ENCODE measurements at places on chromosomes 2 and 18.

GRCh38 chr2:28395334-28396061 is 2.8 kb downstream of the FOSL2 start:
- DNase-seq = no peak

- no peak for DNase-seq
Observed at GRCh38 chr2:120677696-120678247, 57.9 kb upstream of the GLI2 start.

GRCh38 chr18:79540161-79540903 is 139.3 kb upstream of the CTDP1 start:
- DNase-seq = no peak

DNA sequence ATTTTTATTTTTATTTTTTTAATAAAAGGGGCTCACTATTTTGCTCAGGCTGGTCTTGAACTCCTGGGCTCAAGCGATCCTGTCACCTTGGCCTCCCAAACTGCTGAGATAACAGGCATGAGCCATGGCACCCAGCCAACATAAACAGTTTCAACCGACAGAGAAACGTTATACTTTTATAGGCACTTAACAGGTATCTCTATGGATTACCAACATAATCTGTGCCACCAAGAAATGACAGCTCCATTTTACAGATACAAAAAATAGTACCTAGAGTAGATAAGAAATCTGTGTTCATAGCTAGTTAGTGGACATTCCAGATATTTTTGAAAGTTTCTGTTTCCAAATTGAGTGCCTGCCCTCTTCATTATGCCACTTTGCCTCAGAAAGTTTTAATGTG is 1316.7 kb downstream of the LRP1B start:
- DNase-seq = no peak

- no peak for DNase-seq
Observed at GRCh38 chr2:150572194-150572766, 84.8 kb upstream of the RND3 start.

DNA sequence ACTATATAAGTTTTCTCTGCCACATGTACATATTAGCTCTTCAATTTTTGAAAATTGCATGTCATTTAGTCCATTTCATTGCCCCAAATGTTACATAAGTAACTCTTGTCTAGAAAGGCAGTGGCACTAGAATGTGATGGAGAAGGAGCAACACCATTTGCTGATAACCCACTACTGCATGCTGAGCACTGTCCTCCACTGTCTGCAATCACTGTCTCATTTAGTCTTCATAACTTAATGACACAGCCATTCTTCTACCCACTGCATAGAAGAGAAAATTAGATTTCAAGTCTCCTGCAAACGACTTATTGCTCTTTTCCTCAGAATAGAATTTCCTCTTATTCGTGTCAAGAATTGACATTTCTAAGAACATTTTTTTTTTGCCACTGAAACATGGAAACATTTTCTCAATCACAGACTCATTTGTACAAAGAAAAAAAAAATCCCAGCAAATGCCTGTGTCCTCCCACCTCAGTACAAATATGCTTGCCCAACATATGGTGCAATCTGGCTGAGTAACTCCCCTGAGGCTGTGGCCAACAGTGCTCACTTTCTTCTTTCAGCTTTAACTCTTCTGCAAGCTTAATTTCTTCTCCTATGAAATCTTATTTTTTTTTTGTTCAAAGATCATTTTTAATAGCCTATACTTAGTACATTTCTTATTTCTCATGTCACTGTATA is 768.6 kb upstream of the HS6ST1 start:
- DNase-seq = no peak

- DNase-seq = no peak
Observed at GRCh38 chr2:12797815-12798214, 81.1 kb downstream of the TRIB2 start.

- no peak for DNase-seq
Observed at GRCh38 chr2:134575888-134576287, 142.9 kb downstream of the TMEM163 start.

DNA sequence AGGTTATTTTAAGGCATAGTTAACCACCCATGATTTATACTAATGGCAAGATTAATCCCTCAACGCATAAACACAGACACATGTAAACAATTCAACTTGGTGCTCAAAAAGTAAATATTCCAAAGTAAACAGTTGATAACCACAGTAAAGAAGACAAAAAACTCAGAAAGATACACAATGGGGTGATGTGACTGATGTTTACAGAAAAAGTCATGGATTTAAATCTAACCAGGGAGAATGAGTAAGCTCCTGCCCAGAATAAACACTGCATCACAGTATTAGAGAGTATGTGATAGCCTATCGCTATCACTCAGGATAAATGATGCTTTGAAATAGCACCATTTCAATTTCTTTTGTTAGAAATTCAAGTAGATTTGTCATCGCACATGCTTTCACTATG is 49.3 kb downstream of the HIBCH start:
- no peak for DNase-seq

GRCh38 chr18:29326214-29326613 is 1149.3 kb upstream of the CDH2 start:
- DNase-seq = no peak

GRCh38 chr18:27057519-27058234 is 127.4 kb downstream of the CHST9 start:
- DNase-seq = no peak
